ENCODE measurements at places on chromosomes 3 and 15.

GRCh38 chr3:152260026-152260425 is 8.7 kb upstream of the MBNL1 start:
- peaks cover 83% of the 10 kb centered on the region for H3K4me1 ChIP-seq
- H3K27me3 ChIP-seq, result peaks cover 2% of the 10 kb centered on the region
- no peak for DNase-seq
- peaks cover 10% of the 10 kb centered on the region for H3K36me3 ChIP-seq

- peaks cover 2% of the 10 kb centered on the region for H3K36me3 ChIP-seq
- no peak overlapping the region for H3K27ac ChIP-seq
- DNase-seq, result no peak
- no peaks in the 10 kb centered on the region for H3K4me1 ChIP-seq
- H3K4me3 ChIP-seq, result no peak overlapping the region
These were observed 121.5 kb downstream of the PTPRG start for GRCh38 chr3:61682671-61683548.

GRCh38 chr15:51751697-51752683 is 593 bp downstream of the TMOD2 start:
- peaks cover 21% of the 10 kb centered on the region for H3K4me1 ChIP-seq
- peaks cover 8% of the 10 kb centered on the region for H3K27me3 ChIP-seq
- H3K36me3 ChIP-seq, result no peaks in the 10 kb centered on the region
- no peak overlapping the region for H3K27ac ChIP-seq
- no peak for DNase-seq

DNA sequence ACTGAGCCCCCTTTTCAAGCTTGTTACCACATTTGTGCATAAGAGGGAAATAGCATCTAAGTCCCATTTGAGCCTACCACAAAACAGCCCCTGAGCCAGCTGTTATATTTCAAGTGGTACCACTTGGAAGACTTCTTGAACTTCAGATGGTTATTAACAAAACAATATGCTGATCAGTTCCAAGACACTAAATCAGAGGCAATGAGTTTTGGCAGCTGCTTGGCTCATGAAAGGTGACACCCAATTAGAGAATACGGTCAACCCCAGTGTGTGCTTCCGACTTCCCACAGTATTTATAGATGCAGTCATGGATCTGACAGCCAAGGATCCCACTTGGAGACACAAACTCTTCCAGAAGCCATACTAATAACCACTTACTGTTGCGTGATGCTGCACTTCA is 469.6 kb upstream of the PPP2R3A start:
- no peaks in the 10 kb centered on the region for H3K27me3 ChIP-seq
- no peak overlapping the region for H3K27ac ChIP-seq
- H3K36me3 ChIP-seq, result no peaks in the 10 kb centered on the region
- H3K4me1 ChIP-seq, result no peaks in the 10 kb centered on the region
- no peak overlapping the region for H3K4me3 ChIP-seq

DNA sequence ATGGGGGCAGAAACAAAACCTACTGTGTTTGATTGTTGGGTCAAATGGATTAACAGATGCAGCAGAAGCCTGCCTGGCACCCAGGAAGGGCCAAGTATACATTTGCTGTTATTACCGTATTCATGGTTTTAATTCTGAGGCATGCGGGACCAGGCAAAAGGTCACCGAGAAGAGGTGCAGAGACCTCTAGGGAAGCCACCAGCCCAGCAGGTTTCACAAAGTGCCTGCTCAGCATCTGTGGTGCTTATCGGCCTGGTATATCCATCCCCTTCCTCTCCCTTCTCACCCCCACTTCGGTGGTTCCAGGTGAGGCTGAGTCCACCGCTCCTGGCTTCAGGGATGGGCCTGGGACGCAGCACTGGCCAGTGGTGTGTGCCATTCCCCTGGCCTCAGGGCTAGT is 13.1 kb downstream of the TPRA1 start:
- H3K4me1 ChIP-seq, result peaks cover 44% of the 10 kb centered on the region
- no peak overlapping the region for H3K4me3 ChIP-seq
- peaks cover 4% of the 10 kb centered on the region for H3K27me3 ChIP-seq
- DNase-seq, result no peak

DNA sequence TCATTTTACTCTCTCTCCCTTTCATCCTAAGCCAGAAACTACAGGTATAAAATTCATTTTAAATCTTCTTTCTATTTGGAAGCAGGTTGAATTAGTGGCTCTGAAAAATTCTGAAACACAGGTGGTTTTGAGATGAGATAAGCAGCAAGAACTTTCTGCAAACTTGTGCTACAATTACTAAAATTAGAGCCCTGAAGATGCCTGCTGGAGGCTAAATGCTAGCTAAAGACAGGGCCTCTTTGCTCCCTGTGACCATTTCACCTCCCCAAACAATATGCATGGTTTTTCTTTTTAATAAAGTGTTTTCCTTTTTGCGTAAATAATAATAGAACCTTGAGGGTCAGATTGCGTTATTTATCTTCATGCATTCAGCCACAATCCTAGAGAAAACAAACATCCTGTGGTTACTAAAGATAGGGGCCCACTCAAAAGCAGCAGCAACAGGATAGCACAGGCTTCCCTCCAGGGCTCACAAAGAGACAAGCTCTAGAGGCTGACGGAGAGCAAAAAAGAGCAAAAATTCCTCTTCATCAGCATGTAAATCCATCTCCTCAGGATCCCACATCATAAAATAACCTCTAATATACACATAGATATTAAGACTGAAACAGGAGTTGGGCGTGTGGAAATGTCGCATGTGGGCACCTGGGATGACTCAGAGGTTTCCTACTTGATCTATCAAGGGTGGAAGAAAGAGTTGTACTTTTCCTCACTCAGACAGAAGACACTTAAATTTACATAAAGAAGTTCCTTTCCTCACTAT is 26.5 kb upstream of the CP start:
- H3K27ac ChIP-seq, result no peak overlapping the region
- DNase-seq, result no peak
- no peak overlapping the region for H3K4me3 ChIP-seq

All from immature natural killer cell (primary cell).